ENCODE measurements at places on chromosomes 7 and 10. TPM values are rescaled to one million over a fixed set of nuclear protein-coding genes. Genes with fewer than 3 reads are reported as not detected.

- DNase-seq: no peak
Measured at GRCh38 chr7:1946773-1947450, 276.8 kb downstream of the ELFN1 start.

YKT6 gene
- 88.9 TPM for total RNA-seq

CAMK2G gene
- total RNA-seq: 22.5 TPM

LLCFC1 gene
- not detected for total RNA-seq

SYT15B gene
- total RNA-seq: not detected

DNA sequence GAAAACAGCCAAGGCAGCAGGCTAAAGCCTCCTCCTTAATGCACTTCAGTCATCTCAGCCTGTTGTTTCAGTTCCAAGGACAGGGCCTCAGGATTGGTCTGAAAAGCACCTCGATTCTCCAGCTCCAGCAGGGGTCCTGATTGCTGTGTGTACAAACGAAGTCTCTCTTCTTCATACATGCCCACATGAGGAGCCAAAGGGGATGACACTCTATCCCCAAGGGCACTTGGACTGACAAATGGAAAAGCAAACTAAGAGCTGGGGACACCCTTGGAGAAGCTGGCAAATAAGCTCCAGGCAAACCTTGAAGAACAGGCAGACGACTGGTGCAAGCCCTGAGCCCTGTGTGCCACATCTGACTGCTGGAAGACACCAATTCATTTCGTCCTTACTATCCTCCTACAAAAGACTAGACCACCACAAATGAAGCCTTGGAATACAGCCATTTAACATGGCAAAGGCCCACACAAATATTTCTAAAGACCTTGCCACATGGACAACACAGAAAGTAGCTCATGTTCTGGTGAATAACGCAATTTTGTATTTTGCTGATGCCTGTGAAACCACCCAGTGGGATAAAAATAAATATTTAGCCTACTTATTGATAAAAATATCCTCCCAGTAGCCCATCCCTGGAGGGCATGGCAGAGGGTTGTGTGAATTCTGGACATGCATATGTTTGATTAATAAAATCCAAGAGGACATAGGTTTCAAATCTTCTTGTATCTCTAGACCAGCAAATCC is 61.9 kb downstream of the PARD3 start:
- DNase-seq: no peak

DNA sequence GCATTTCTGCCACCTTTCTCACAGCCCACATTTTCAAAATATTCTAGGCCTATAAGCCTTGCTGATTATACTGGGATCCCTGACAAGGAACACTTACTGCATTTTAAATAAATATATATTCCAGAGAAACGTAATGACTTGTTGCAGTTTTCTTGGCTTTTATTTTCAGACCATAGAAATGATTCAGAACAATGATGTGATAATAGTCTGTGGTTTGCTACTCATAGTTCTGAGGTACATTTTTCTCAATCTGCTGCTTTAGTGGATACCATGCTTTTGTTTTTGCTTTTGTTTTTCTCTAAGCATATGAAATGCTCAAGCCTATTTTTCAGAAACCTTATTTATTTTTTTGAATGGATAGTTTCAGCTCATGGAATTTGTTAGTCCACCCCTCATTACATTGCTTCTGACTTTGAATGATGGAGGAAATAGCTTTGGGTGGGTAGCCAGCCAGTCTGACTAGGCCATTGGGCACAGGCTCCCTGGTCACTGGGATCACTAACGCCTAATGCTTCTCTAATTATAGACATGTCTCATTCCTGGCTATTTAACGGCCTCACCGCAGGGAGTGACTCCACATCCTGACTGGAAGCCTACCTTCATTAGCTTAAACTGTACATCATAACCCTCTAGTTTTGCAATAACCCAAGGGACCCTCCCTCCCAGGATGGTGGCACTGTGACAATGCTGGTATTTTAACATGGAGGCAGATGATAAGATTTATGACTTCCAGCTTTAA is 66.1 kb downstream of the MBL2 start:
- DNase-seq: no peak

DNA sequence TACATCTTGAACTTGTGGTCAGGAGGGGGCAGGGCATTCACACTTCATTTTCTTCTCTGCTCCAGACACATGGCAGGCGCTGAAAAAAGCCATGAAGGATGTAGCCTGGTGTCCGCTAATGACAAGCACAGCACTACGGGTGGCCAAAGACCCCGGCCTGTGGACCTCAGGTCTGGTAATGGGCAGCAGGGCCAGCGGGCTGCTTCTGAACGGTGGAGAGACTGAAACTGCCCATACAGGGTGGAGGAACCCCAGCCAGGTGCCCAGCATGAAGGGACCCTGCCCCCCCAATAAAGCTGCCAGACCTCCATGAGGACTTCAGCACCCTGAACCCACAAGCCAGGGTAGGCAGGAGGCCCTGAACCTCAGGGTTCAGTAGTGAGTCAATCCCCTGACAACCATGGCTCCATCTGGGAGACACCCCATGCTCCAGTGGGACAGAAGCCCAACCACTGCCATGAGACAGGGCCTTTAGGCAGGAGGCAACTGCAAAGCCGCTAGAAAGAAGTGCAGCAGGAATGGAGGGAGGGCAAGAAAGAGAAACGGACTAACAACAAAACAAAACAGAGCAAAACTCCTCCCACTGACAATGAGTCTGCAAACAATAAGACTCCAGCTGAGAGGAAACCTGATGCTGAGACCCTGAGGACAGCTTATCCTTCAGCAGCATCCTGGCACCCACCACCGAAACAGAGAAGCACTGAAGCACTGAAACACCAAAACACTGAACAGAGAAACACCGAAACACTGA is 140.2 kb upstream of the PPP2R2D start:
- no peak for DNase-seq

GRCh38 chr7:150972023-150972468 is 6.1 kb downstream of the KCNH2 start:
- DNase-seq: no peak

GRCh38 chr7:20229646-20230500 is 12.7 kb upstream of the MACC1 start:
- no peak for DNase-seq

FHIP2A gene
- 24.6 TPM for total RNA-seq

CYP2C19 gene
- 46.4 TPM for total RNA-seq

DNA sequence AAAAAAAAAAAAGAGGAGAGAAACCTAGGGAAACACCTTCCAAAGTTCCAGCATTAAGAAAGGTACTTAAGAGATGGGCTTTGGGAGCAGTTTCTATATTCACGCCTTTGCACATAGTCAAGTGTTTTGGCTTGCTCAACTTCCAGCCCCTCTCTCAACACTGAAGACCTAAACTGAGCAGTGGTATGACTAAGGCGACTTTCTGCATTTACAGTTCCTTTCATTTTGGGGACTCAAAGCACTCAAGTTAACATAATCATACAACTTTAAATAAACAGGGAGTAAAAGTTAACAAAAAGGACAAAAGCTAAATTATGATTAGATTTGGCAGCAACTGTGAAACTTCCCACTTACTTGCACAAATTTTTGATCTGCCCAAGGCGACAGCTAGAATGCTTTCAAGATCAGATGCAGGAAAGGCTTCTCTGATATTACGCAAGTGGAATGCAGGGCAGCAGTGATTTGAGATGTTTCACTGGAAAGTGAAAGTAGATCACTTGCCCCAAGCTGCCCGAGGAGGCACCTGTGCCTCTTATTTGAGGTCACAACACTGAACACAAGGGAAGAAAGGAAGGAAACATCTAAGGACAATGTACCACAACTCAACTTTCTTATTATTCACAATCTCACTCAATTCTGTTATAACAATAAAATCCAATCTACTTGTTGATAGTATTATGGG is 199.5 kb downstream of the SKAP2 start:
- peak; percentile 13 for DNase-seq

FRG2B gene
- total RNA-seq: not detected

- peak; percentile 59 for DNase-seq
Measured at GRCh38 chr7:75957021-75957736, 37.2 kb downstream of the TMEM120A start.

DNA sequence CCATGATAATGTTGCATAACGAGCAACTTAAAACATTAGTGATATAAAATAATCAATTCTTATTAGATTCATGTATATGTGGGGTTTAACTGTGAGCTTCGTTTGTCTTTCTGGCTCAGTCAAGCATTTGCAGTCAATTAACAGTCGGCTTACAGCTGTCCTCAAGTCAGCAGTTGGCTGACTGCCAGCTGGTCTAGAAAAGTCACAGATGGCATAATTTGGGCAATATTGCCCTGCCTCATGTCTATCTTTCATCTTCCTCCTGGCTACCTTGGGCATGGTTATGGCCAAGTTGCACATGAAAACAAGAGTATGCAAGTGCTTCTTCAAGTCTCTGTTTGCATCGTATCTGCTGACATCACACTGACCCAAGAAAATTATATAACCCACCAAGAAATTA is 186.1 kb upstream of the ZWINT start:
- no peak for DNase-seq

DNA sequence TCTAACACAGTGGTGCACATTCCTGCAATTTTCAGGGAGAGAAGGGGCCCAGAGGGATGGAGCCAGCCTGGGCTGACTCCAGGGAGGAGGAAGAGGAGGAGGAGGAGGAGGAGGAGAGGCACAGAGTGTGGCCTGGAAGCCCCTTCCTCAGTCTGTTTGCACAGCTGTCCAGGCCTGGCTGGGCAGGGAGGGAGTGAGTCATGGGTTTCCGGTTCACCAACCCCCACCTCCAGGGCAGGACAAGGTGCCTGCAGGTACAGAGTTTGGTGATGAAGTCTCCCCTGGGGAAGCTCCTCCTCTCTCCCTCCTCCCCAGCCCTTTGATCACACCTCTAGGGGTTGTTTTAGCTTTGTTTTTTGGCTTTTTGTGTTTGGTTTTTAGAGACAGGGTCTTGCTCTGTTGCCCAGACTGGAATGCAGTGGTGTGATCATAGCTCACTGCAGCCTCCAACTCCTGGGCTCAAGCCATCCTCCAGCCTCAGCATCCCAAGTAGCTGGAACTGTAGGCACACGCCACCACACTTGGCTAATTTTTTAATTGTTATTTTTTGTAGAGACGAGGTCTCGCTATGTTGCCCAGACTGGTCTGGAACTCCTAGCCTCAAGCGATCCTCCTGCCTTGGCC is 77.5 kb upstream of the CUX1 start:
- DNase-seq: no peak

MAP3K8 gene
- 15.5 TPM for total RNA-seq

DNA sequence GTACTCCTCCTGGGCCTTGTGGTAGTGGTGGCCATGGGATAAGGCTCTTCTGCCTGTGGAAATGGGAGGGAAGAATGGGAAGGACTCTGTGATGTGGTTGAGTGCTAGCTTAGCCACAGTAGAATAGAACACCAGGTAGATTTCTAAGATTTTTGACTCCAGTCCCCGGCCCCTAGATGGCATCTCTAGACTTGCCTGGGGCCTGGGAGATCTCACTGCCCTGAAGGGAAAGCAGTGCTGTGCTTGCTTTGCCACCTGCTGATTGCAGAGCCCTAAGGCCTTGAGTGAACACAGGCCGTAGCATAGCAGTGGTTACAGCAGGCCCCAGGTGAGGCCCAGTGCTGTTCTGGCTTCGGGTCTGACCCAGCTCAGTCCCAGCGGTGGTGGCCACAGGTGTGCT is 252.0 kb downstream of the TCF7L2 start:
- DNase-seq: no peak

DNA sequence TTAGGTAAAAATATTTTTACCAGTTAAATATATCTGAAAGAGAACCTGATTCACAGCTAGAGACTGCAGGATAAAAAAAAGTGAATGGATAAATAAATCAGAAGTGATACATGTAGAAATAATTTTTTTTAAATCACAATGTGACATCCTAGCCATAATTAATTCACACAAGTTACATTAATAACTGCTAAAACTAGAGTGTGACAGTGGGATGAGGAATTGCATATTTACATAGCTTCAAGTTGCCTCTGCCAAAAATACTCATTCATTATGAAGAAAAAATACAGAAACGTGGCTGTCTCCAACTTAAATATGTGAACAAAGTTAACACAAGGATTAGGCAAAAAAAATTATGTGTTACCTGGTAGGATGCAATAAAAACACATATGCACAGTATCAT is 473.5 kb upstream of the SEMA3A start:
- no peak for DNase-seq

DNA sequence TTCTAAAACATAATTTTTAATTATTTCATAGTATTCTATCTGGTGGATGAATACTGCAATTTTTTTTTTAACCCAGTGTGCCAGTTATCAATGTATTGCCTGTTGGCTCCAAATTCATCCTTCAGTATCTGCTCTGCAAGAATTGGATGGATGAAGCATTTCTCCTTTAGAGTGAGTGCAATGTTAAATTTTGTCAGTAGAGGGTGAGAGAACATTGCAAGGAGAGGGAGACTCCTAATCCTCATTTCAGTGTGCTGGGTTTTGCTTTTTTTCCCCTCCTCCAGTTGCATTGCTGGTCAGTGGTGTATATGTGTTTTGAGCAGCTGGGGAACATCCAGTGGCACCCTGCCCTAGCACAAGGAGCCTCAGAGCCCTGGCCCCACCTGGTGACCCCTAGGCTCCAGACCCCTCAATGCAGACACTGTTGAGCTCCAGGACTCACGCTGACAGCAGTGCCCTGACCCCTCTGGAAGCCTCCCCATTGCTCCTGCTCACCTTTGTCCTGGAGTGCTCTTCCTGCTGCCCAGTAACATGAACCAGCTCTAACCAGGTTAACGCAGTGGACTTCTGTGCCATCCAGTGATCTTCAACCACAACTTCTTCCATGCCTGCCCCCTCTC is 199.4 kb downstream of the USP6NL start:
- no peak for DNase-seq

DNA sequence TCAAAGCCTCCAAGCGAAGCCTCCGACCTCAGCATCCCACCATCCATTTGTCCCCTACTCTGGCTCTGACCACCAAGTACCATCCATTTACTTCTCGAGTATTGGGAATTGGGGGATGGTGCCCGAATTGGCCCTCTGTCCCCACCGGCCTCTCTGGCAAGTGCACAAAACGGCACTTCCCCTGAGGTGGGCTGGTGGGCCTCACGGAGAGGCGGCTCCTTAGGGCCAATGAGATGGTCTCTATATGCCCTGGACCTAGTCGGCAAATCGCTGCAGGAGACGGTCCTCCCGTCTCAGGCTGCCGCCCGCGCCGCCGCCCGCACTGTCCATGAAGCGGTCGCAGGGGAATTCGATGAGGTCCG is 2.8 kb downstream of the TRIL start:
- DNase-seq: no peak

DNA sequence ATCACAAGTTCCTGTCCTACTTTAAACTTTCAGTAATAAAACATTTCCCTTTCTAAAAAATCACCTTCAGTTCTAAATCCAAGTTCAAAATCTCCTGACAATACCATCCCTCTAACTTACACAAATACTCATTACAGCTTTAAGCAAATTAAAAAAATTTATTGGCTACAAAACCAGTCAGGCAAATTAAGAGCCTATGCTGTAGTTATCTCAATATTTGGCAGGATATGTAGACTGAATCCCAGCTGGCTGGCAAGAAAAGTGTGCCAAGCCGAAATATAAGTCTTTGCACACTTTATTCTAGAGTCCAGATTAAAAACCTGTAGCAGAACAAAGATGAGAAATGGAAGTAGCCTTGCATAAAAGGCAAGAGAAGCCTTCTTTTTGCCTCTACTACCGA is 9.5 kb downstream of the WAPL start:
- DNase-seq: no peak

ZNF503 gene
- total RNA-seq: 17.6 TPM

ZNF467 gene
- 5.9 TPM for total RNA-seq

- no peak for DNase-seq
Measured at GRCh38 chr7:143269251-143269650, 6.0 kb downstream of the GSTK1 start.

MRPL43 gene
- 65.9 TPM for total RNA-seq

- DNase-seq: no peak
Measured at GRCh38 chr10:123673198-123673597, 7.0 kb downstream of the GPR26 start.
